ENCODE measurements at places on chromosomes 6 and 20.

DNA sequence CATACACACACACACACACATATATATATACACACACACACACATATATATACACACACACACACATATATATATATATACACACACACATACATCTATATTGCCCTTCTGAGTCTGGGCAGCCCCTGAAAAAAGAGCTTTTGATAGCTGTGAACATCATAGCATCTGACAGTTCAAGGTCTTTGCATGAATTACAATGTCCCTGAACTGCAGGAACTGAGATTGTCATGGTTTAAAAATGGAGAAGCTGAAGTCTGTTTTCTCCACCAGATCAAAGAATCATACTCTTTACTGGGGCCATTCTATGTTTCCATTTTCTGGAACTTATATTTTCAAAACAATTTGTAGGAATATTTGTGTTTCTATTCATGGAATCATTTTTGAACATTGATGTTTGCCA is 189.8 kb downstream of the ZDHHC14 start:
- no peak for DNase-seq

- no peak for DNase-seq
Measured at GRCh38 chr6:39881851-39882530, 52.3 kb downstream of the MOCS1 start.

- DNase-seq, result no peak
Measured at GRCh38 chr6:140487586-140487985, 1113.1 kb upstream of the CITED2 start.

- no peak for DNase-seq
Measured at GRCh38 chr20:63015147-63015661, 8.4 kb upstream of the BHLHE23 start.

- DNase-seq, result no peak
Measured at GRCh38 chr6:3670356-3670755, 81.2 kb downstream of the PXDC1 start.

DNA sequence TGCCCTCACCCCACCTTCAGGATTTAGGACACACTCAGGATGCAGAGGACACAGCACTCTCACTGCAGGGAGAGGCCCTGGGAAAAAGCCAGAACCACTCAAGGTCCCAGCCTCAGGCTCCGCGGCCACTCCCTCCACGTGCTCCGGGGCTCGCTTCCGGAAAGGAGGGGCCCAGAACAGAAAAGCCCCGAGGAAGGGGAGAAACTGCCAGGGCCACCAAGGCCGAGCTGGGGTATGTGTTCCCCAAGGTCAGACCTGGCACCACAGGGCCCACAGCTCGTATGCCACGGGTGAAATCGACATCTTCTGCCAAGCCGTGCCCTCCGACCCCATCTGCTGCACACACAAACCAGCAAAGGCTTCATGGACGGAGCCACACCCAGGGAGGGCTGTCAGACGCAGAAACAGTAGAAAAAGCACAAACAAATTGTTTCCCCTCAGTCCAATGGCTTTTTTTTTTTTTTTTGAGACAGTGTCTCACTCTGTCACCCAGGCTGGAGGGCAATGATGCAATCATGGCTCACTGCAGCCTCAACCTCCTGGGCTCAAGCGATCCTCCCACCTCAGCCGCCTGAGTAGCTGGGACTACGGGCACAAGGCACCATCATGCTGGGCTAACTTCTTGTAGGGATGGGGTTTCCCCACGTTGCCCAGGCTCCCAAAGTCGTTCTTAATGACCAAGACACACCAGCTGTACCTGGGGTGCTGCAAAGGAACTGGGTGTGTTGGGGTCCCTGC is 33.4 kb downstream of the SLC2A4RG start:
- no peak for DNase-seq

GRCh38 chr6:105495515-105495914 is 92.6 kb upstream of the PREP start:
- no peak for DNase-seq

- DNase-seq, result no peak
Measured at GRCh38 chr6:165910184-165910966, 247.3 kb upstream of the PDE10A start.

DNA sequence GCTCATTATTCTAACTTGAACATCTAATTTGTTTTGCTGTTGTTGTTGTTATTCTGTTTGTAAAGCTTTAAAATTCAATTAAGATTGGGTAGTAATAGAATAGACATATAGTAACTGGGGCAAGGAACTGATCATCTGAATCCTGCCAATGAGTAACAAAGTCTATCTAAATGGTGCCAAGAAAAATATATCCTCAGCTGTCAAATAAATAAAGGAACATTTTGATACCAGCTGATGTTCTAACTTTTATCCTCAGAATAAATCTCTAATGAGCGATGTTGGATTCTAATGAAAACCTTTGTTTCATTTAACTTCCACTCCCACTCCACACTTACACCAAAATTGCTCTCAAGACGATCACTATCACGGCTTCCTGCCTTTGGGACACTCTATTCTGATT is 210.9 kb downstream of the TINAG start:
- no peak for DNase-seq

- no peak for DNase-seq
Measured at GRCh38 chr20:24643731-24644626, 174.6 kb downstream of the SYNDIG1 start.

DNA sequence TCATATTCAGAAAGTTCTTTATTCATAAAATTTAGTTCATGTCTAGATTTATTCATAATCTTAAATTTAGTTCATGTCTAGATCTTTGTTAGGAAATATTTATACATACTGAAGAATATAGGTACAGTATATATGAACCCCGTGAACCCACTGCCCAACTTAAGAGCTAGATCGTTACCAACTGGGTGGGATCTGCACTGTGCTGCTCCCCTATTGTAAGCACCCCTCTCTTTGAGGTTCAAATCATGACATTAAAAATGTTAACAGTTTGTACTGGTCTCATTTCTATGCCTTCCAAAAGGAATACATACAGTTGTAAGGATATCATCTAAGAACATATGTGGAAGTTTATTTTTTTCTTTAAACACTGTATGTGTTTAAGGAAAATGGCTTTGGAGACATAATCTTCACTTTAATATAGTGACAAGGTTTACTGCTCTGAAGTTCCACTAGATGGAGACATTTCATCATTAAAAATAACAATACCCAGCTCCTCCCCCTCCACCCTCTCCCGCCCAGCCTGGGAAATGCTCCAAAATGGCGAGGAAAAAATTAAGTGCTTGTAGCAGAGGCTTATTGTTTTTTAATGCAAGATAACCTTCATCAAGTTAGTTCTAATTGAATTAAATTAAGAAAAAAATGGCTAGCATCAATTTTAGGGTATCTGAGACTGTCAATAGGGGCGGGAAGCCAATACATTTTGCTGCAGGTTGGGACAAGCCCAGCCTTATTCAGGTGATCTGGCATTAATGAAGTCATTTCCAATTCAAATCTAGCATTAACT is 104.1 kb upstream of the TRAF3IP2 start:
- DNase-seq, result peak; percentile 24

DNA sequence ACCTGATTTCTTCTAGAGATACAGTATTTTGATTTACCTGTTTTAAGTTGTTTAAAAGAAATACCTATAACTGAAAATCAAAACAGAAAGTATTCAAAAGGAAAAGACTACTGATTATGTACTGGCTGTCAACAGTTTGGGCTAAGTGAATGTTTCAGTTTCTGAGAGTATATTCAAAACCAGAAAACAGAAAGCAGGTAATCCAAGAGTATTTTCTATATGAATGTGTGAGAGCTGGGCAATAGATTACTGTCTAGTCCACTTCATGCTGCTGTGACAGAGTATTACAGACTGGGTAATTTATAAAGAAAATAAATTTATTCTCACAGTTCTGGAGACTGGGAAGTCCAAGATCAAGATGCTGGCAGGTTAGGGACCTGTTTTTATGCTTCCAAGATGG is 261.0 kb downstream of the ARHGAP18 start:
- no peak for DNase-seq

- DNase-seq, result no peak
Measured at GRCh38 chr6:166258854-166259276, 49.3 kb downstream of the PRR18 start.

- peak; percentile 35 for DNase-seq
Measured at GRCh38 chr6:1611572-1612298, 2.0 kb downstream of the FOXC1 start.

- no peak for DNase-seq
Measured at GRCh38 chr6:28945349-28945748, 21.6 kb upstream of the TRIM27 start.

DNA sequence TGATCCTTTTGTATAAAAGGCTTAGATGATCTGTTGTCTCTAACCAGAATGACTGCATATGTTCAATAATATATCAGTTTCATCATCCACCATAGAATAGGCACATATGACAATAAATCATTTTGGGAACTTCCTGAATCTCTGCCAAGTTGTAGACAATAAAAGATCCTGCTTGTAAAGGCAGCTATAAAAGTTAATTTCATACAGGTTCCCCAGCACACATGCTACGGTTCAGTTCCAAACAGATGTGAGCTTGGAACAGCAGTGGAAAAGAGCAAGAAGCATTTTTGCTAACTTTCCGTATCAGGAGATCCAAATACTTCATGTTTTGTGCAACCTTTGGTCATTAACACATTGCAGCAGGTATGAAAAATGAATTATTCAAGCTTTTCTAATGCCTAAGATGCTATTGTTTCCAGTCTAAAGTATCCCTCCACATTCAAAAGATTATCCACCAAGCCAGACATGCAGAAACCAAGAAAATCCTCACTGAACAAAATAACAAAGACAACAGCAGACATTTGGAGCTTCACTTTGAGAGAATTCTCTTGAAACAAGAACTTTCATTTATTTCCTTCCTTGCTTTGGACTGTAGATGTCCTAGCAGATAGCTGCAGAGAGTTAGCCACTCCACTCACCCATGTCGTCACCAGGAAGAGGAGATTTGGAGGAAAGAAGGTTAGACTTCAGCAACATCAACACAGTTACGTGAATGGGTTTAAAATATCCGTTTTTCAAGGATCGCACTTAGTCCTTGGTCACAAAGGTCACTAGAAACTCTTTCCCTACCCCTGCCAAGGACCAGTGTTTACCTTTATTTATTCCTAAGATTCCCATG is 453.5 kb upstream of the JARID2 start:
- no peak for DNase-seq

- DNase-seq, result no peak
Measured at GRCh38 chr6:88301256-88301655, 135.1 kb upstream of the CNR1 start.

DNA sequence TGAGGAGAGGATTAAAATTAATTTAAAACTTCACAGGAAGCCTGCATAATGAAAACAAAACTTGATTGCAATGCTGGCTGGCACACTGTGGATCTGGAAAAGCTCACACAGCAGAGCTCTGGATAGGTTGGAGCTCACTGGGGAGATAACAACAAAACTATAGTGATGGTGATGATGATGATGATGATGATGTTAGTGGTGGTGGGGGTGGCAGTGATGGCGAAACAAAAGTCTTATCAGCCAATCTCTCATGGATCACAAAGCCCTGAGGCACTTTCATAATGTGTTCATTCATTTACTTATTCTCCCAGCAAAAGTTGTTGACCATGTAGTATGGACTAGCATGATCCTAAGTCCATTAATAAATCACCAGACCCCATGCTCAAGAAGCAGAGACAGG is 152.0 kb downstream of the MBOAT1 start:
- no peak for DNase-seq

GRCh38 chr20:31842471-31843157 is 2.8 kb downstream of the FOXS1 start:
- DNase-seq, result no peak

DNA sequence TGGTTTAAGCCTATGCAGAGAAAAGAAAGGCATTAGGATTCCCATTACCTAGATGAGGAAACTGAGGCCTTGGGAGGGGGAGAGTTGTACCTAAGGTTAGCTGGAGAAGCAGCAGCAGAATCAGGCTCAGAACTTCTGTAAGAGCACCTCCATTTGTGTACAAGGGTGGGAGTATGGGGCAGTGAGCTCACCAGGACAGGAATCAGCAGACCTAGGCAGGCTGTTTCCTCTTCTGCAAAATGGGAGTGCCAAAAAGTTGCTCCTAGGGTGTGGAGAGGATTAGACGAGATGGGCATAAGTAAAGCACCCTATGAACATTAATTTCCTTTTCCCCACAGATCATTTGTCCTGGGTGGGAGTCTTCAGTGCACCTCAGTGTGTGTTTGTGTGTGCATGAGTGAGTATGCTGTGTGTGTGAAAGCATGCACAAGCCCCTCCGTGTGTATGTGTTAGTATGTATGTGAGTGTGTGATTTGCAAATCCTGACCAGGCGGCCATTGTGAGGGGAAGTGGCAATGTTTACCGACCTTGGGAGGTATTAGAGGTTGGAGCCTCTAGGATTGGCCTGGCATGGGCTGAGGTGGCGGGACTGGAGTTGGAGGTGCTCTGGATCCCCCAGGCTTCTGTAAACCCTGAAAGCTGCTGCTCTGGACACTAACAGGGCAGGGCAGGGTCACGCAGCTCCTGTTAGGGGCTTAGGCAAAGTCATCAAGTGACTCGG is 78.8 kb downstream of the VEGFA start:
- DNase-seq, result no peak

- DNase-seq, result no peak
Measured at GRCh38 chr6:95648636-95649035, 71.3 kb downstream of the MANEA start.

DNA sequence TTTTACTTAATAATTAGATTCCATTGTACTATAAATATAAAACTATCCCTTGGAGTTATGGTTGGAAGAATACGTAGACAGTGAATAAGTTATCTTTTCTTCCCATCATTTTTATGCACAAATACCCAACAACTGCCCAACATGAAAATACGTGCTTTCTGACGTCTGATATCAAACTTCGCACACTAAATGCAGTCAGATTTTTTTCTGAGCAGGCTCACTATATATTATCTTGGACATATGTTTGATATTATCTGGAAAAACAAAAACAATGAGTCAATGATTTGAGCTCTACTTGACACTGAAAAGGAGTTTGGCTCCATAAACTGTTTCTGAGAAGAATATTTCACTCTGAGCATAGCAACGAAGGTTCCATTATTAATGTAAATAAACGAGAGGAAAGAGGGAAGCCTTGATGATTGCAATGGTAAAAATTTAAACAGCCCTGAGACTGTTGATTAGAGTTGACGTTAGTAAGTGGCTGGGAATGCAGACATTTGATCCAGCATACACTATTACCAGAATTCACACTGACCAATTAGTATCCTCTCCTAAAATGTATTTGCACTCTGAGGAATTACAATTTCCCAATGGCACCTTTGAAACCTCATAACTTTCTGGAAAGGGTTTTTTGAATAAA is 1090.0 kb downstream of the EPHA7 start:
- DNase-seq, result no peak

- no peak for DNase-seq
Measured at GRCh38 chr6:161251345-161251744, 22.5 kb downstream of the AGPAT4 start.

- no peak for DNase-seq
Measured at GRCh38 chr6:126188279-126188909, 151.5 kb upstream of the CENPW start.

GRCh38 chr20:63330940-63331339 is 30.2 kb downstream of the CHRNA4 start:
- DNase-seq, result no peak

- DNase-seq, result no peak
Measured at GRCh38 chr6:46051962-46052361, 36.3 kb upstream of the CLIC5 start.

Measured in memory B cell (primary cell).